ENCODE measurements at places on chromosomes 13 and 19. TPM values are rescaled to one million over a fixed set of nuclear protein-coding genes. Genes with fewer than 3 reads are reported as not detected.

DNA sequence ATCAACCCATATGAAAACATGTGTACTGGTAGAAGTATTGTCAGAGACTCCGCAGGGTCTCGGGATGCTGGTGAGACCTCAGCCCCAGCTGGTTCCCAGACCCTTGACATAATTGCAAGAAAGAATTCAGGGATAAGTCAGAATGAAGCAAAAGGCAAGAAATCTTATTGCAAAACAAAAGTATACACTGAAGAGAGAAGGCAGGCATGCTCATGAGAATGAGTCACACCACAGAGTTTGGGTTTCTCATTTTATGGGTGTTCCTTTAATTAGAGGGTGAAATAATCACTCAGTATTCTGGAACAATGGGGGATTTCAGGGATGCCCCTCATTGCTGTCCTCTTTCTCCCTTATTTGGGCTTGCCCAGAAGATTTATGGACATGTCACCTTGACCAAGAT is 1423.8 kb upstream of the MIR17HG start:
- no peaks in the 10 kb centered on the region for H3K4me1 ChIP-seq
- no peaks in the 10 kb centered on the region for H3K27me3 ChIP-seq
- no peak overlapping the region for H3K4me3 ChIP-seq
- no peak for DNase-seq

DNA sequence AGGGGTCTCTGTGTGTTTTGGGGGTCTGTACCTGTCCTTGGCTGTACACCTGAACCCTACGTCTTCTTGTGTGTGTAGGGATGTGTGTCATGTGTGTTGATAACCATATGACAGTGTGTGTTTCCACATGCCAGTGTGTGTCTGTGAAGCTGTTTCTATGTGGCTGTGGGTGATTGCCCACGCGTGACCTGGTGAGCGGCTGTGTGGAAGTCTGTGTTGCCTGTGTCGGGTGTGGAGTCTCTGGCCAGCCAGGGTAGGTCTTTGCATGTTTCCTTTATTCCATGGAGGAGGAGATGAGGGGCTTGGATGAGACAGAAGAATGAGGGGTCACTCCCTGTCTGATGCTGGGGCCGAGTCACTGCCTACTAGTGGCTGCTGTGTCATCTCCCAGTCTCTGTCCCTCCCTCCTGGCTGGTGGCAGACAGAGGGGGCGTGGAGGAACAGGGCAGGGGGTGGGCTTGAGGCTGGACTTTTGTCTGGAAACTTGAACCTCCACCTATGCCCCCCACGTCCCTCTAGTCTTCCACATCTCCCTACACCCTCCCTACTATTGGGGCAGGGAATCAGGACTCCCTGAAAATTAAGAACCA is 2.8 kb upstream of the FOSB start:
- no peaks in the 10 kb centered on the region for H3K36me3 ChIP-seq
- no peak overlapping the region for H3K4me3 ChIP-seq
- no peak overlapping the region for H3K27ac ChIP-seq
- peaks cover 28% of the 10 kb centered on the region for H3K27me3 ChIP-seq
- DNase-seq = no peak
- peaks cover 14% of the 10 kb centered on the region for H3K4me1 ChIP-seq

- no peak for DNase-seq
- no peak overlapping the region for H3K4me3 ChIP-seq
- H3K36me3 ChIP-seq = no peaks in the 10 kb centered on the region
- H3K27ac ChIP-seq = no peak overlapping the region
- peaks cover 21% of the 10 kb centered on the region for H3K27me3 ChIP-seq
These were observed 245.2 kb downstream of the DNAJC15 start for GRCh38 chr13:43268632-43269031.

- peak overlapping the region; percentile 42 for H3K27ac ChIP-seq
- H3K36me3 ChIP-seq = peaks cover 74% of the 10 kb centered on the region
- no peak overlapping the region for H3K4me3 ChIP-seq
- no peak for DNase-seq
- H3K4me1 ChIP-seq = peaks cover 47% of the 10 kb centered on the region
These were observed 18.5 kb downstream of the POU2F2 start for GRCh38 chr19:42113641-42114348.

DNA sequence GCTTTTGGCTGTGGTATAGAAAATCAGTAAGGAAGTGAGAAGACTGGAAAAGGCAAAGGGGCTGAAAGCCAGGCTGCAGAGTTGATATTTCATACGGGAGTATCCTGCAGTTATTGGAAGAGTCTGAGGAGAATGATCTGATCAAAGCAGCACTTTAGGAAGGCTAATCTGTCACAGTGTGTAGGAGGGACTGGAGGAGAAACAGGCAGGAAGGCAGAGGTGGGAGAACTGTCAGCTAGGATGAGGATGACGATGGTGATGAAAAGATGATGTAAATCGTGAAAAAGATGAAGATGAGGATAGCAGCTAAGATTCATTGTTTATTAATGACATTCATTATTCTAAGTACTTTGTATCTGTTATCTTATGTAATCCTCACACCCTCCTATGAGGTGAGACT is 123.0 kb downstream of the DNAJC15 start:
- DNase-seq = no peak
- H3K36me3 ChIP-seq = no peaks in the 10 kb centered on the region
- H3K4me1 ChIP-seq = no peaks in the 10 kb centered on the region
- H3K27me3 ChIP-seq = peaks cover 26% of the 10 kb centered on the region
- no peak overlapping the region for H3K27ac ChIP-seq

- H3K36me3 ChIP-seq = peaks cover 84% of the 10 kb centered on the region
- no peaks in the 10 kb centered on the region for H3K4me1 ChIP-seq
- no peak overlapping the region for H3K4me3 ChIP-seq
- no peak overlapping the region for H3K27ac ChIP-seq
- H3K27me3 ChIP-seq = no peaks in the 10 kb centered on the region
These were observed 21.4 kb downstream of the ZNF44 start for GRCh38 chr19:12272980-12273901.

- peaks cover 24% of the 10 kb centered on the region for H3K4me1 ChIP-seq
- no peaks in the 10 kb centered on the region for H3K27me3 ChIP-seq
- H3K36me3 ChIP-seq = peaks cover 33% of the 10 kb centered on the region
- no peak for DNase-seq
- peak overlapping the region; percentile 85 for H3K27ac ChIP-seq
These were observed 500 bp upstream of the IFI30 start for GRCh38 chr19:18173054-18173571.

DNA sequence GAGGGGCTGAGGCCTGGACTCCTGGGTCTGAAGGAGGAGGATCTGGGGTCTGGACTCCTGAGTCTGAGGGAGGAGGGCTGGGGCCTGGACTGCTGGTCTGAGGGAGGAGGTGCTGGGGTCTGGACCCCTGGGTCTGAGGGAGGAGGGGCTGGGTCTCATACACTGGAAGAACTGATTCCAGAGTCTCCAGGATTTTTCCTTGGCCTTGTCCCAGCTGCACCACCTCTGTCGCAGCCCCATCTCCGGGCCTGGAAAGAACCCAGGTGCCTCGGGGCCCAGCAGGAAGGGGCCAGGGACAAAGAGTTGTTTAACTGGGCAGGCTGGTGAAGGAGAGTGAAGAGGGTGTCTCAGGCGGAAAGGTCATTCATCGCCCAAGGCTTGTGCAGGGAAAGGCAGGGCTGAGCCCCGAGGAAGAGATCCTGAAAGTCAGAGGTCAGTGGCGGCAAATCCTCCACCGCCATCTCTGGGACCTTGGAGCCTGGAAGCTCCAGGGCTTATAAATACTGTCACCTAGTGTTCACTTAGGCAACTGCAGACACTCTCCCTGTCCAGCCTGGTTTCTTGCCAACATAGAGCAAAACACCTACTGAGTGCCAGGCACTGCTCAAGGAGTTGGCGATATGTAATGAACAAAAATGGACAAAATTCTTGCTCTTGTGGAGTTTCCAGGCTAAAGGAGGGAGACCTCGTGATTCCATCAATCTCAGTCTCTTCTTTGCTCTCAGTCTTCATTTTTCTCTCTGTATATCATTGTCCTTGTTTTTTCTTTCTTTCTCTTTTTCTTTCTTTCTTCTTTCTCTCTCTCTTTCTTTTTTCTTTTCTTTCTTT is 4.4 kb upstream of the KCNN4 start:
- H3K27ac ChIP-seq = peak overlapping the region; percentile 92
- peaks cover 39% of the 10 kb centered on the region for H3K4me1 ChIP-seq
- H3K36me3 ChIP-seq = peaks cover 5% of the 10 kb centered on the region
- peak; percentile 89 for DNase-seq
- peak overlapping the region; percentile 75 for H3K4me3 ChIP-seq

- no peak for DNase-seq
- no peak overlapping the region for H3K4me3 ChIP-seq
- H3K27ac ChIP-seq = no peak overlapping the region
- H3K36me3 ChIP-seq = no peaks in the 10 kb centered on the region
These were observed 300.5 kb downstream of the SPRY2 start for GRCh38 chr13:80040196-80040980.

GRCh38 chr13:34076943-34077703 is 259.2 kb downstream of the RFC3 start:
- no peaks in the 10 kb centered on the region for H3K36me3 ChIP-seq
- no peak for DNase-seq
- H3K4me1 ChIP-seq = no peaks in the 10 kb centered on the region
- no peak overlapping the region for H3K27ac ChIP-seq

- no peak overlapping the region for H3K4me3 ChIP-seq
- H3K27ac ChIP-seq = no peak overlapping the region
- no peak for DNase-seq
- no peaks in the 10 kb centered on the region for H3K36me3 ChIP-seq
- H3K27me3 ChIP-seq = no peaks in the 10 kb centered on the region
These were observed 95.6 kb upstream of the ZNF98 start for GRCh38 chr19:22517496-22518411.

DNA sequence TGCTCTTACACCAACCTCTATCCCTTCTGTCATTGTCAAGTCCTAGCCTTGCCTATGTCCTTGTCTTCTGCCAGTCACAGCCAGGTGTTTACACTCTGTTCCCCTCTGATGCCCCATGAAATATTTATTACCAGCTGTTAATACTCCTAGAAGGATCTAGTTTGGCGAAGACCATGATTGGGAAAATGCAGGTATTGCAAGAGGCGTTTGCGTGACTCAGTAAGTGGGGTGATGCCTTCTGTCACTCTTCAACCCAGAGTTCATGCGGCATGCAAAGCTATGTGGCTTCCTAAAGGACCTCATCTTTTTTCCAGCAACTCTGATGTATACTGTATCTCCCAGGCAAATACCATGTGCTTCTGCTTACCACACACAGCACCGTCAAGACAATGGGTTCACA is 81.8 kb upstream of the GJB6 start:
- H3K36me3 ChIP-seq = no peaks in the 10 kb centered on the region
- H3K4me1 ChIP-seq = no peaks in the 10 kb centered on the region
- DNase-seq = no peak
- no peak overlapping the region for H3K27ac ChIP-seq
- H3K27me3 ChIP-seq = peaks cover 7% of the 10 kb centered on the region
- no peak overlapping the region for H3K4me3 ChIP-seq

- H3K27me3 ChIP-seq = no peaks in the 10 kb centered on the region
- no peaks in the 10 kb centered on the region for H3K4me1 ChIP-seq
- H3K4me3 ChIP-seq = no peak overlapping the region
- DNase-seq = no peak
These were observed 93.8 kb upstream of the RAP2A start for GRCh38 chr13:97339988-97340749.

DNA sequence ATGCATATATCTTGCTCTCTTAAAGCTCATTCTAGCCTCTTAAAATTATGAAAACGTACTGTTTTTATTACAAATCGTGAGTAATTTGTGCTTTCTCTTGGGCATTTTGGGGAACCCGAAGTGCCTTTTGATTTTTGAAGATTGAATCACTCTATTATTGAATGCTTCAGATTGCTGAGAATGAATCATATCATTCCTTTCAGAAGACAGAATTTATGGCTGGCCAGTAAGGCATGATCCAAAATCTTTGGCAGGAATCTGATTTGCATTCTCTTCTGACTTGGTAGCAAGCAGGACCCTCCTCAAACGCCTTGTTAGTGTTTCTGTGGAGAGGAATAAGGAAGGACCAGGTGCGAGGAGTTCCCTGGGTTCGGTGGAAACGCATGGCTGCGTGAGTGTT is 49.5 kb downstream of the STARD13 start:
- no peaks in the 10 kb centered on the region for H3K4me1 ChIP-seq
- H3K27me3 ChIP-seq = peaks cover 10% of the 10 kb centered on the region
- no peaks in the 10 kb centered on the region for H3K36me3 ChIP-seq
- DNase-seq = no peak

GRCh38 chr13:79457390-79457789 is 23.6 kb upstream of the NDFIP2 start:
- no peak for DNase-seq
- H3K27ac ChIP-seq = peak overlapping the region; percentile 50
- peaks cover 46% of the 10 kb centered on the region for H3K4me1 ChIP-seq
- no peaks in the 10 kb centered on the region for H3K27me3 ChIP-seq
- peaks cover 29% of the 10 kb centered on the region for H3K36me3 ChIP-seq

DNA sequence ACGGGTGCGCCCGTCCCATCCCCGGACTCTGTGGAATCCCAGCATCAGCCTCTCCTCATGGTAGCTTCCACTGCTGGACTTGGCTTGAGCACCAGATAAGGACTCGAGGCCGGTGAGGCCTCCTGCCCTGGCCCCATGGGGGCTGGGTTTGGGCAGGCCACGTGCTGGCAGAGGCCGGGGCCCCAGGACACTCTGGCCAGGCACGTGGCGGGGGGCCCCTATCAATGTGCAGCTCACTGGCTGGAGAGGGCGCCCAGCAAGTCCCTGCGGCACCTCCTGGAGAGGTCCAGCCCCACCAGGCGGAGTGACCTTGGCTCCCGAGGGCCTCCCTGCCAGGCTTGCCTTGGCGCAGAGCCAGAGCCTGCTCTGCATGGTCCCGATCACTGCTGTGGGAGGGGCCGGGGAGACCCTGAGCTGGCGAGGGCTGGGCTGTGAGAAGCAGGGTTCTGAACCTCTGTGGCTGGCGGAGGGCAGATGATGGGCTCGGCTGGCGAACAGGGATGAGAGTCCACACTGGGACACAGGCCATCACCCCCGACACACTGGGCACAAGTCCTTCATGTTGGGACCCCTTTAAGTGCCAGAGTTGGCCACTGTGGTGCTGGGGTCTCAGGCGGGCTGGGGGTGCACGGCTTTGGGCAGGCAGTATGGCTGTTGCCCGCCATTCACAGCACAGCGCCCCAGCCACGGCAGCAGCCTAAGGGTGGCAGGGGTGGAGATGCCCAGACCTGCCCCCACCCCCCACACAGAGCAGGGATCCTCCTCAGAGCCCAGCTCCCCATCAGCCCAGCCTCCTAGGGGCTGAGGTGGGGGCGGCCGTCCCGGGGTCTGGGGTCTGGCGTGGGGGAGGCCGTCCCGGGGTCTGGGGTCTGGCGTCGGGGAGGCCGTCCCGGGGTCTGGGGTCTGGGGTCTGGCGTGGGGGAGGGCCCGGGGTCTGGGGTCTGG is 19.1 kb downstream of the CEBPG start:
- no peak overlapping the region for H3K27ac ChIP-seq
- no peak overlapping the region for H3K4me3 ChIP-seq
- no peaks in the 10 kb centered on the region for H3K4me1 ChIP-seq
- DNase-seq = no peak
- no peaks in the 10 kb centered on the region for H3K27me3 ChIP-seq

- H3K27ac ChIP-seq = no peak overlapping the region
- no peaks in the 10 kb centered on the region for H3K36me3 ChIP-seq
- no peak for DNase-seq
- no peak overlapping the region for H3K4me3 ChIP-seq
- no peaks in the 10 kb centered on the region for H3K27me3 ChIP-seq
- H3K4me1 ChIP-seq = no peaks in the 10 kb centered on the region
These were observed 902.3 kb upstream of the SLITRK1 start for GRCh38 chr13:84784443-84785153.

The METTL21C gene
- not detected for total RNA-seq

The ZNF135 gene
- total RNA-seq = not detected

The C13orf42 gene
- not detected for total RNA-seq

The SRRM5 gene
- total RNA-seq = 0.37 TPM

The FGF9 gene
- 0.40 TPM for total RNA-seq

The PABPC3 gene
- 0.43 TPM for total RNA-seq

The SYCN gene
- not detected for total RNA-seq

The ZNF112 gene
- not detected for total RNA-seq

The CALM3 gene
- total RNA-seq = 479 TPM

The OR7D2 gene
- total RNA-seq = 0.37 TPM

The ZFP82 gene
- 4.4 TPM for total RNA-seq

Data from activated CD4-positive, alpha-beta T cell treated with anti-CD3 and anti-CD28 coated beads, Interleukin-2, amount 10 ng/mL, durations not matched to agents 24 days and 14 days (primary cell).